Astrocyte (in vitro differentiated cells and primary cell): ENCODE measurements at places on chromosomes 2 and 18.
A peak's percentile ranks its signal among the peaks of the same experiment; 100 is the strongest.

- no peak for DNase-seq
These were observed 71.3 kb downstream of the CTIF start for GRCh38 chr18:48609820-48610815.

DNA sequence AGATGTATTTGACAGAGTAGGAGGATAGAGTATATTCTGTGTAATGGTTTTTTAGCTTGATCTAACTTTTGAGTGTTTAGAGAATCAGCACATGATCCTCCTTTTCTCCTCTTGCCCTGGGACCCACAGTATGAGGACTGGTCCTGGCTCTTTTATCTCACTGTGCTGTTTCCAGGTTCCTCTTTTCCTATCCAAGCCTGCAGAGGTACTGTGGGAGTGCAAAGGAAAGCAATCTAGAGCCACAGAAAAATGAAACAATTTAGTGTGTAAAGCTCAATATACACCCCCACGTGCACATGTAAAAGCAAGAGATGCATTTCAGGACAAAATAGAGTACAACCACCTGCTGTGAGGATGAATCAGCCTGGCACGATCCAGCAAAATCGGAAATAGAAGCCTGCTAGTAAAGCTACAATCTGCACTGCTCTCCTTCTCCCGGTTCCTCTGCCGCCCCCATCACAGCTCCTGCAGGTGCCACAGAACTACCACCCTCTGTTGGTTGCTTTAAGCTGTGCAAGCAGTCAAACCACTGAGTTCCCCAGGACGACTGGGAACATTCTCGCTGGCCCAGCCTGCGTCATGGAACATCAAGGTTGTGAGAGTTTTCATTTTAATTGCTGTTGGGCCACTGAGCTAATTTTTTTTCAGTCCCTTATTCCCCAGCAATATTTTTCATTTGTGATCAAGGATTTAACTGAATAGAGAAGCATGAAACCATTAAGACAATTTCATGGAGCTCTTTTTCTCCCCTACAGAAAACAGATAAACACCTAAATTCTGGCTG is 47.8 kb upstream of the MAPRE3 start:
- peak; percentile 22 for DNase-seq

DNA sequence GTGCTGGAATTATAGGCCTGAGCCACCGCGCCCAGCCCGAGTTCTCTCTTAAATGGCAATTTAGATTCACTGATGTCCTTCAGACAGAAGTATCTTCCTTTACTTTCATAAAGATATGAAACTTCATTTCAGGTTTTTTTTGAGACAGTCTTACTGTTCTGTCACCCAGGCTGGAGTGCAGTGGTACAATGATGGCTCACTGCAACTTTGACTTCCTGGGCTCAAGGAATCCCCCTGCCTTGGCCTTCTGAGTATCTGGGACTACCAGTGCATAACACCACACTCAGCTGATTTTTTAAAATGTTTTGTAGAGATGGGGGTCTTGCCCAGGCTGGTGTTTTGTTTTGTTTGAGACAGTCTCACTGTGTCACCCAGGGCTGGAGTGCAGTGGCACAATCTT is 13.2 kb downstream of the ITGB1BP1 start:
- no peak for DNase-seq

- DNase-seq = no peak
These were observed 763.8 kb upstream of the CDH7 start for GRCh38 chr18:64986906-64987495.

DNA sequence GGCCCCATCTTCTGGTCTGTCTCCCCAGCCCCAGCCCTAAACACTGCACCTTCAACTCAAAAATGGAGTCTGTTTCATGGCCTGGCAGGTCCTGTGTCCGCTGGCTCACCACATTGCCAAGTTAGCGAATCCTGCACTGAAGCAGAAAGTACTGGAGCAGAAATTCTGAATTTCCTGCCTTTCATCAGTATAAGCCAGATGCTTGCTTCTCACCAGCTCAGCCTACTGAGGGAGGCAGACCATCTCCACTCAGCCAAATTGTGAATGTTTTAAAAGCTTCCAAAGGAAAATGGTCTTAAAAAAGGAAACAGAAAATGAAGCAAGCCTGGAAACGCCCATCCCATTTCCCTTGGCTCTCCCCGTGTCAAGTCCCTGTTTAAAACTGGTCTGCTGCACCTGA is 157.8 kb downstream of the C1D start:
- no peak for DNase-seq

DNA sequence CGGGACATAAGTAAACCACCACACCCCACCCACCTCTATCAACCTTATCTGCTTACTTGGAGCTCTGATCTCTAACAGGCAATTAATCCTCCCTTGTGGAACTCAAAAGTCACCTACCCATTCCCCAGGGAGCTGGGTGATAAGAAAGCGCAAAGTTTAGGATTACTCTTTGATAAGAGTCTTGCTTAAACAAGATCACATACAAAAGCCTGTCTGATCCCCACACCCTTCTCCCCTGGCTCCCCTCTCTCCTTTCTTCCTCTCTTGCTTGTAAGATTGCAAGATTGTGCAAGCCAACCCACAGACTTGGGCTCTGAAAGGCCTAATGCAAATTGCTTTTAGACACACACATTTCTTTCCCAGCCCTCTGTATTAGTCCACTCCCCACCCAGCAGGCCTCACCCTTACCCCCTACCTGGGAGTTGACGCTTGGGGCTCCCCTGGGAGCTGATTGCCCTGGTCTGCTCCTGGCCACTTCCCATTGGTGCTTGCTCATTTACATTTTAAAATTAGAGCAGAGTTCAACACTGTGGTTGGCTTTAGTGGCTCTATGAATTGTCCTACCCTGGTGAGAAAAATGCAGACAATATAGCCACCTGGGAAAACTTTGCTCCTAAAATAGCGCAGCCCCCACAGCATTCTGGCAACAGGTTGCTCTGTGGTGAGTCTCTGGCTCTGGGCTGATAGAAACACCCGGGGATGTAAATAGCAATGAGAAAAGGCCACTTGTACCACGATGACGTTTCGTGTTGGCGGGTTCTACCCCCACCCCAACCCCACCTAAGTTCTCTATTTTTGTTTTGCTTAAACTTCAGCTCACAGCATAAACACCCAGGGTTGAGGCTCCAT is 92.8 kb upstream of the MSH2 start:
- DNase-seq = peak; percentile 54
